ENCODE measurements at places on chromosomes 3 and 15. TPM values are rescaled to one million over a fixed set of nuclear protein-coding genes. Genes with fewer than 3 reads are reported as not detected.

The SYNPR gene
- 0.20 TPM for total RNA-seq

The TMEM207 gene
- not detected for total RNA-seq

The ANKRD34C gene
- not detected for total RNA-seq

The COL7A1 gene
- total RNA-seq = 71.4 TPM

The FGF7 gene
- total RNA-seq = 44.2 TPM

All from skin of body (tissue), 3 donors.